Lower leg skin (tissue), 4 donors: ENCODE measurements at places on chromosomes 16 and 17. TPM values are rescaled to one million over a fixed set of nuclear protein-coding genes. Genes with fewer than 3 reads are reported as not detected.

CCL1 gene
- total RNA-seq = not detected

ZC3H7A gene
- total RNA-seq = 46.6 TPM

KRT20 gene
- not detected for total RNA-seq

DNA sequence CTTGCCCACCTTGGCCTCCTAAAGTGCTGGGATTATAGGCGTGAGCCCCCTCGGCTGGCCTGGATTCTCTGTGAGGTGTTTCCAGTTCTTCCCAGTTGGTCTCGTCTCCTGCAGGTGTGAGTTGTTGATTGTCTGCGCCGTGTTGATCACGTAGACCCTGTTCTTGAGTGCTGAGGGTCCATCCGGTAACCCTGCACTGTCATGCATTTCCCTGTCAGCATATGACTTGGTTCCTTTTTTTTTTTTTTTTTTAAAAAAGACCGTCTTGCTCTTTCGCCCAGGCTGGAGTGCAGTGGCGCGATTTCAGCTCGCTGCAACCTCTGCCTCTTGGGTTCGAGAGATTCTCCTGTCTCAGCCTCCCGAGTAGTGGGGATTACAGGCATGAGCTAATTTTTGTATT is 17.3 kb downstream of the MGRN1 start:
- DNase-seq = no peak

SLC6A4 gene
- 1.7 TPM for total RNA-seq

- no peak for DNase-seq
Measured at GRCh38 chr16:65319621-65320231, 197.9 kb upstream of the CDH11 start.

GRCh38 chr17:28282596-28282995 is 36.4 kb upstream of the TMEM97 start:
- DNase-seq = peak; percentile 48

- no peak for DNase-seq
Measured at GRCh38 chr16:88792668-88793250, 7.7 kb upstream of the PIEZO1 start.

DNA sequence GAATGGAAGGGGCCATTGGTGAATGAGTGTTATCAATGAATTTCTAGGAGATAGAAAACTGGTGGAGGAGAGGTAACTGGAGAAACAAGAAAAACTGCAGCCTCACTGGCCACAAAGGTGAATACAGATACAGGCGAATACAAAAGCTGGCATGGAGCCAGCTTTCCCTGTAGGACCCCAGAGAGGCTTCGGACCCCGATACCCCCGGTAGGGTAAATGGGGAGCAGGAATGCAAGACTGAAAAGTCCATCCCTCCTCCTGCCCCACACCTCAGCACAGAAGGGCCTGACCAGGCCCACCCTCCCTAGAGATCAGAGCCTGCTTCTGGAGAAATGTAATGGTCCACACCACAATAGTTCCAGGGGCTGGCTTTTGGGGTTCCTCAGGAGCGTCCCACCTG is 4.9 kb upstream of the MYLK3 start:
- DNase-seq = no peak
